ENCODE measurements at places on chromosomes 11 and 22. TPM values are rescaled to one million over a fixed set of nuclear protein-coding genes. Genes with fewer than 3 reads are reported as not detected.

- DNase-seq, result no peak
Observed at GRCh38 chr11:111435046-111435698, 56.1 kb upstream of the POU2AF1 start.

DNA sequence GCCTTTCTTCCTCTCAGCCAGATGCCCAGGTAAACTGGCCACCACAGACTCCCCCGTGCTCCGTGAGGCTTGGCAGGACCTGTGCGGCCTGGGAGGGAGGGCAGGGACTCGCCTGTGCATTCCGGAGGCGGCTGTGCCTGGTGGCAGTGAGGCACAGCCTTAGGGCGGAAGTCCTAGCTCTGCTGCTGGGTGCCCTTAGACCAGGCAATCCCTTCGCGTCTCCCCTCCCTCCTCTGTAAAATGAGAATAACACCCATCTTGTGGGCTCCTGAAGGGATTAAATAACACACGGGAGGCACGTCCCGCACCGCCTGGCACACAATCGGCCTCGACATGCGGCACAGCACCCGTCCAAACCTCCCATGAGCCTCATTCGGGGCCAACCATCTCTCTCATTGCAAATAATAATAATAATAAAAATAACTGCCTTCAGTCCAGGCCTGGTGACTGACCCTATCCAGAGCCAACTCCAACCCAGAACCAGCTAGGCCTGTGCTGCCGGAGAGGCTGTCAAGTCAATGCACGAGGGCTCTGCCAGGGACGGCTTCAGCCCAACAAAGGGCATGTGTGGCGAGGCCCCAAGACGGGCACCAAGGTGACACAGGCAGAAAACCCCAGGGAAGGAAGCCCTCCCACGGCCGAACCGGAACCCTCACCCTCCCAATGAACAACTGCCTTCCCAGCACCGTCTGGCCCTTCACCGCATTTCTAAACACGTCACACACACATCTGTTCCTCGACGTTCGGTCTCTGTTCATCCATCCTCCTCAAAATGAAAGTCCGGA lies 8.2 kb downstream of the LTO1 start:
- no peak for DNase-seq

DNA sequence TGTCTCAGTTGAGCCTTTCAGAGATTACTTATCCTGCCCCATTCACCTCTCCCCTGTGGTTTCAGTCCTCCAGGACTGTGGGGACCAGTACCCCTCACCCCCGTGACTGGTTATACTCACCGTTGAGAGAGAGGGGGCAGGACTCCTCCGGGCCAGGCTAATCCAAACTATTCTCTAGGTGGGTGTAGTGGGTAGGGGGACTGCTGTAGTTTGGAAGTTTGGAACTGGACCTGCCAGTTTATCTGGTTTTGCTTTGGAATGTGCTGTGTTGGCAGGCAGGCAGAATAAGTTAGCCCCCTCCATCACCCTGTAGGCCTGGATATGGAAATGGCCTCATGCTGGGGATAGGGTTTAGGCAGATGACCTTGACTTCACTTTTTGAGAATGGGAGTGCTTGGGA lies 13.5 kb downstream of the TEAD1 start:
- no peak for DNase-seq

DNA sequence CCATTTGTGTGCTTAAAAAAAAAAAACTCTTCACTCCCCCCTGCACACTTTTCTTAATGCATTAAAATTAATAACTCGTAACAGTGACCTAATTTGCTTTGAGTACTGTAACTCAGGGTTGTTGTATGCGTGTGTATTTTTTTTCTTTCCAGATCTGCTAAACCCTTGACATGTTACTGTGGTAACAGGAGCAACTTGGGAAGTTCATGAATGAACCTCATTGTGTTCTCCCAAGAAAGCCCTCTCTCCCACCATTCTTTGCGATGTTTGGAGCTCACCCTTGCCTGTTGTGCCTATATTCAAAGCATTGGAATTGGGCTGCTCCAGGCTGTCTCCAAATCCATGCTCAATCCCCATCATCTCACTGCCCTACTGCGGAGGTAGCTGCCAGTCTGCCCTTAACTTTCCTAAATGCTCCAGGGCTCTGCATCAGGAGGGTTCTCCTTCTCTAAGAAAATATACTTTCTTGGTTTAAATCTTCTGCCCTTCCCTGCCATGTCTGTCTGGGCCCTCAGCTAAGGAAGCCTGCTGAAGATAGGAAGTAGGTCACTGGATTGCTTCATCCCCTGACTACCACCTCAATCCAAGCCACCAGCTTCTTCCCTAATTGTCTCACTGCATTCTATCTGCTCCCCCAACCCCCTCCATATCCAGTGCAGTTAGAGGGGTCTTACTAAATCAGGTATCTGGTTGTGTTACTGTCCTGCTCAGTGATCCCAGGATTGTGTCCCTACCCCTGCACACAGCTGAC lies 70.3 kb downstream of the KIRREL3 start:
- DNase-seq, result no peak

- DNase-seq, result no peak
Observed at GRCh38 chr11:134466610-134467567, 54.8 kb upstream of the B3GAT1 start.

The OR8G1 gene
- not detected for total RNA-seq

GRCh38 chr11:118928101-118928869 lies 2.6 kb upstream of the BCL9L start:
- peak; percentile 97 for DNase-seq

- no peak for DNase-seq
Observed at GRCh38 chr11:111748035-111748804, 18.0 kb downstream of the PPP2R1B start.

DNA sequence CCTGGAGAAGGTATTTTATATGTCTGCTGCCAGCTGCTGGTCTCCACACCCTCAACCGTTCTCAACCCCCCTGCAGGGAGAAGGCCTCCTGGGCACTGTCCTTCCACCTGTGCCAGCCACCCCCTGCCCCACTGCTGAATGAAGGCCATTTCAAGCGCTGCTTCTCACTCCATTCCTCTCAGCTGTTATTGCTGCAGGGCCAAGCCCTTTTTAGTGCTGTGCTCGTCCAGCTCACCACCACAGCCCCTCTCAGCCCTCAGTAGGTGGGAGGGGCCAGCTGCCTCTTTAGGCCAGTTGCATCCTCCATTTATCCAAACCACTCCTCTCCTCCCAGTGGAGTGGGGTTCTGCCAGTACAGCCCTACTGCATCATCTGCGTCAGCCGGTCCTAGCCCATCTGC lies 1.8 kb upstream of the WBP2NL start:
- no peak for DNase-seq

DNA sequence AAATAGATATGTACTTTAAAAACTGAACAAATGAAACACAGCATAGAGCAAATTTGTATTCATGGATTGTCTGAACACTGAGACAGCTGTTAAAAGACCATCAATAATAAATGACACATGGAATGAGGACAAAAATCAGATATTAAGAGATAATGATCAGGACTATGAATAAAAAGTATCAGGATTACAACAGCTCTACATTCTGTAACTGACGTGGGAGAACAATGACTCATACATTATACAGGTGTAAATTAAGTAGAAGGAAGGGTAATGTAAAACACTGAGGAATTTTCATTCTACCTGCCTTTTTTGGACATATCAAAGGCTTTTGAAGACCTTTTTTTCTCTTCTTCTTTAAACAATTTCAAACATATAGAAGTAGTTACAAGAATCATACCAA lies 310.9 kb upstream of the ANO3 start:
- no peak for DNase-seq

- no peak for DNase-seq
Observed at GRCh38 chr11:120688163-120688562, 176.6 kb downstream of the GRIK4 start.

The E2F8 gene
- 0.35 TPM for total RNA-seq

GRCh38 chr11:123801765-123802164 lies 4.4 kb downstream of the OR6M1 start:
- peak; percentile 0 for DNase-seq

The GLB1L3 gene
- total RNA-seq, result 2.0 TPM

DNA sequence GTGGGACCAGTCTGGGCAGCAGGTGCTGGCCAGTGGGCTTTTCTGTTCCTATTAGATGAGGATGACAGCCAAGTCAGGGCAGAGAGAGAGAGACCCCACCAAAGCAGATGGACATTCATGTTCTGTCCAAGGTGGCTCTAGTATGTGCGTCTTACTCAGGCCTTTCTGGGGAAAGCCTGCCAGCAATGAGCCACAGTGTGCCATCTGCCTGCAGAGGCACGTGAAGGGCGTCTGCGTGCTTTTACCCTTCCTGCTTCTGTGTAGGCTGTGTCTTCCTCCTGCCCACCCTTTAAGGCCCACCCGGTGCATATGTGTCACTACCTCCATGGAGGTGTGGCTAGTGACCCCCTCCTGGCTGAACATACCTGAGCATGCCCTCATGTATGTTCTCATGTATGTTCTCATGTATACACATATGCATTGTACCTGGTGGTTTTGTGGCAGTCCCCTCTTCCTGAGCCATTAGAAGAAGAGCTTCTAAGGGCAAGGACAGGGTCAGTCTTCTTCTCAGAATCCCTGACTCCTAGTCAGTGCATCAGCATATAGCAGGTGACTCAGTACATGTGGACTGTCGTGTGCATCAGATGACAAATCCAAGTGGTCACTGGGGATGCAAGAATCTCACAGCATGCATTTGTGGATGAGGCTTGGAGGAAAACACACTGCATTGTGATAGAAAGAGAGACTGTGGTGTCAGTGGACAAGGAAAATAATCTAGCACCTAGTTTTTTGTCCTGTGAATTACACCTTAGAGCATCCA lies 90.4 kb upstream of the YWHAH start:
- DNase-seq, result no peak

DNA sequence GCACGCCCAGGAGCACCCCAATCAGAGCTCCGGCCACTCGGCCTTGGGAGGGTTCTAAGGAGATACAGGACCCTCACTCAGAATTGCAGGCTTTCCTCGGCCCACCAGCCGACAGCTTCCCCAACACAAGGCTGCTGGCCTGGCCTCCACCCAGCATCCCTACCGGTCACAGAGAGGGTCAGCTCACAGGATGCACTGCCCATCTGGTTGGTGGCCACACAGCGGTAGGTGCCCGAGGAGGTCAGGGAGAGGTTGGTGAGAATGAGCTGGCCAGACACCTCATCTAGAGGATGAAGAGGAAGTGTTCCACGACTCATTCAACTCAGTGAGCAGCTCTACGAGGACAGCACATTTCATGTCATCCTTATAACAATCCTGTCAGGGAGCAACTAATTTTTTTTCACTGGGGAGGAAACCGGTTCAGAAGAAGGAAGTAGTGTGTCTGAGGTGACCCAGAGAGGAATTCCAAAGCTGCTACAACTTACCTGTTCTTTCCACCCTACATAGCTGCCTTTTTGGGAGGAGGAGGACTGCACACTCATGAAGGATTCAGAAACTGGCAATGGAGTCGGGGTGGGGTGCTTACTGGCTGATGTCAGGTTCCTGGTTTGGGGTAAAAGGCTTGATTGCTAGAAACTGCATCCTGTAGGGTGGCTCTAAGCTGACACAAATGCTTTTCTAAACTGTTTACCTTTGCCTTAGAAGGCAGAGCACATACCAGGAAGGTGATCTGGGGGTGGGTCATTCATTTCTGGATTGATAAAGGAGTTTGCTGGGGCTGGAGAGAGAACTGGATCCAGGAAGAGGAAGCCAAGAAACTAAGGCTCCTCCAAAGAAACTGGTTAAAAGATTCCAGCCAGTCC lies 3.3 kb downstream of the VSIG2 start:
- no peak for DNase-seq

- no peak for DNase-seq
Observed at GRCh38 chr11:211741-212140, 4.2 kb downstream of the RIC8A start.

- no peak for DNase-seq
Observed at GRCh38 chr11:14093065-14093464, 130.5 kb downstream of the SPON1 start.

The OR51B4 gene
- not detected for total RNA-seq

Measured in CD4-positive, CD25-positive, alpha-beta regulatory T cell (primary cell).